ENCODE measurements at places on chromosomes 3 and 15.

DNA sequence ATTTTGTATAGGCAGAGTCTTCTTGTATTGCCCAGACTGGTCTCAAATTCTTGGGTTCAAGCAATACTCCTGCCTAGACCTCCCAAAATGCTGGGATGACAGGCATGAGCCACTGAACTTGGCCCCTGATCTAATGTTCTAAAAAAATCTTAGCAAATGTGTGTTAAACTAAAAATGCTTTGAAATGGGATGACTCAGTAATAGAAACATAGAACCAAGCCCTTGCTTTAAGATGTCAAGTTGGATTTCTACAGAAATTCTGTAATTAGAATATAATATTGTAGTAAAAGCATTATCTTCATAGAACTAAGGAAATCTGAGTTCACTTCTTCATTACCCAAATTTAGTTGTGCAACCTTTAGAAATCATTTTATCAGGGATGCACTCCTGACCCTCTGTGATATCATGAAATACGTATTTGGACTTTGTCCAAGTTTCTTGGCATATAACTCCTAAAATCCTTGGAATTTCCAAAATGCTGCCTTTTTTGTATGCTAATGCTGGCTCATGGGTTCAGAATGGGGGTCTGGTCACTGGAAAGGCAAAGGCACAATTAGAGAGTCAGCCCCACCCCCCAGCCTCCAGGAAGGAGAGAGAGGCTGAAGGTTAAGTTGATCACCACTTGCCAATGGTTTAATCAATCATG is 217.3 kb downstream of the TP63 start:
- no peak for DNase-seq

GRCh38 chr15:58393241-58393662 is 38.5 kb upstream of the LIPC start:
- peak; percentile 3 for DNase-seq

DNA sequence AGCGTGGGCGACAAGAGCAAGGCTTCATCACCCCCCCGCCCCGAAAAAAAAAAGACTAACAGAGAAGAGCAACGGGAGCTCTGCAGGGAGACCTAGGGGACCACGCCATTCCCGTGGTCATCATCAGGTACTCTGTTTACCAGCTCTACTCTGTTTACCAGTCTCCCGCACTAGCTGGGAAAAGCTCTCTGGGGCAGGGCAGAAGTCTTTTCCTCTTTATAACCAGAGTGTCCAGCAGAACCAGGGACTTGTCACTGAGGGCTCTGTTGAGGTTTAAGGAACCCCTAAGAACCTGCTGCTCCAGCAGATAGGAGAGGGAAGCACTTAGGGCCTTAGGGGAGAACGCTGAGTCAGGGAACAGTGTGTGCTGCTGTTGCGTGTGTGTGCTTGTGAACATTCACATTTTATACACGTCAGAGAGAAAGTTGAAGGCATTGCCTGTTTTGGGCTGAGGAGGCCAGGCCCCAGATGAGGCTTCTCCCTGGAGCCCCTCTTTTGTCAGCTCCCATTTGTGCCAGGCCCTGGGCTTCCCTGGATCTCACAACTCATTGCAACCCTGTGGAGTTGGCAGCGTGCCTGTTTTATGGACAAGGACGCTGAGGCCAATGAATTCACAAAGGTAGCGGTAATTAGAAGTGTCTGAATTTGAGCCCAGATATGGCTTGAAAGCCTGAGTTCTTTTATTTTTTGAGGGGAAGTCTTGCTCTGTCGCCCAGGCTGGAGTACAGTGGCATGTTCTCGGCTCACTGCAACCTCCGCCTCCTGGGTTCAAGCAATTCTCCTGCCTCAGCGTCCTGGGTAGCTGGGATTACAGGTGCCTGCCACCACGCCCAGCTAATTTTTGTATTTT is 24.2 kb upstream of the ERICH6 start:
- DNase-seq = no peak

- no peak for DNase-seq
Observed at GRCh38 chr3:141049681-141050080, 1.5 kb upstream of the SPSB4 start.

DNA sequence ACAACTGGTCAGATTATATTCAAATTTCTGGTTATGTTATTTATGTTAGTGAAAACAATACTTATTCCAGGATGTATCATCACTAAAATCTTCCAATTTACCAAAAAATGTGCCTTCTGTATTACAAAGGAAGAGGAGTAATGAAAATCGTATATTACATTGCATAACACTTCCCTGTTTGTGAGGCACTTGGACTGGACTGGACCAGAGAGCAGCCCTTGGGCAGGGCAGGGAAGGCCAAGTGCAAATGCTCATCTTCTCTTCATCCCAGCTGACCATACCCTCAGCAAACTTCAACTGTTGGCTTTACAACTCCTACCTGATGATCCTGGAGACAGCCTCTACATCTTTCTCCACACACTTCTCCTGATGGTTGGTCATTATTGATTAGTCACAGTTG is 285.7 kb upstream of the MME start:
- DNase-seq = no peak

DNA sequence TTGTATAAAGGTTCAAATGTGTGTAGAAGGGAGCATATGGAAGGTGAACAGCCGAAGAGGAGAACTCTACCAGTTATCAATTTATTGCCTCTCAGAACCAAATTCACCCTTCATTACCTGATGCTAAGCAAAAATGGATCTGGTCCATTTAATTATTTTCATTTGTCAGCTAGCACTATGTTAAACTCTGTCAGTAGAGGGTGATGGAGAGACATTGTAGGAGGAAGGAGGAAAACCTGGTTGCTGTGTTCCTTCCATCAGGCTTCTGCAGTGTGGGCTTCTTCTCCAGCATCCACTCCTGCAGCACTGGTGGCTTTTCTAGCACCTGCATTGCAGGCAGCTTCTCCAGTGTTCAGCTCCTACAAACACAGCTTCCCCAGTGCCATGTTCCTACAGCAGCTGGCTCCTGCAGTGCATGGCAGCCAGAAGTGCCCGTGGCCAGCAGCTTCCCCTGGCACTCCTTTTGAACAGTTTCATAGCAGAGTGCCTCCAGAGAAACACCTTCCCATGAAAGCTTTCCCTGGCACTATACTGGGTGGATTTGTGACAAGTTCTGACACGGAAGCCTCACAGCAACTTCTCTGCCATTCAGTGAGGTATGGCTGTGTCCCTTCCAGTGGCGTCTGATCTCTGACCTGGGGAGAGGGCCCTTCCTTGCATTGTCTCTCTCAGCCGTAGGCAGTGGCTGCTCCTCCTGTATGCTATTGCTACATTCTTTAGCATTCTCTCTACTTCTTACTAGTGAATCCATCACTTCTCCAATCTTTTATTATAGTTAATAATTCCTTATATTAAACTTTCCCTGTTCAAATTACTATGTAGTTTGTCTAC is 14.6 kb upstream of the IL17RD start:
- no peak for DNase-seq

DNA sequence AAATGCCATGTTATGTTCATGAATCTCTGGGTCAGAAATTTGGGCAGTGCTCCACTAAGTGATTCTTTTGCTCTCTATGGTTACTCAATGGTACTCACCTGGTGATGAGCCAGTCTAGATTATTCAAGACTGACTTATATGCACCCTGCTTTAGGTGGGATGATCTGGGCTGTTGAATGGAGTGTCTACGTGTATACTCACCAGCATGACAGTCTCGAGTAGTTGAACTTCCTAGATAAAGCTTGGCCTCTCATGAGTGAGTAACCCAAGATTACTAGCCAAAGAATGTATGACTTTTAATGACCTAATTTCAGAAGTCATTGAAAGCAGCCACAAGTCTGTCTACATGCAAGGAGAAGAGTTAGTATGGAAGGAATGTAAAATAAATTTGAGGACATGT is 77.5 kb upstream of the CADM2 start:
- no peak for DNase-seq

- DNase-seq = no peak
Observed at GRCh38 chr15:100033140-100033857, 300.1 kb upstream of the LYSMD4 start.

DNA sequence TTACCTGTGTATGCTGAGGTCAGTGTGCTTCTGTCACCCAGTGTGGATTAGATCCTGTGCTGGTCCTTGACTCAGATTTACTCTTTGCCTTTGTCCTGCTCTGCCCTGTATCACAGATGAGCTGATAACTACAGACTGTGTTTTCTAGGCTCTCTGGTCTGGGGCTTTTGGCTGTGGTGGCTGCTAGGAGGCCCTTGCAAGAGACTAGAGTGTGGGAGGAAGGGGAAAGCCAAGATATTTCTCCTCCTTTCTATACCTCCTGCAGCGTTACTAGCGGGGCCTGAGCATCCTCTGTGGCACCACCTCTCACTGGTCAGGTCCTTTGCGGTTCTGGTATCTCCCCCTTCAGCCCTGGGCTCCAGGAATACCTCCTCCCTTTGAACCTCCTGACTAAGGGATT is 282.3 kb upstream of the TBC1D5 start:
- no peak for DNase-seq

- no peak for DNase-seq
Observed at GRCh38 chr3:65992106-65992505, 46.6 kb downstream of the MAGI1 start.

DNA sequence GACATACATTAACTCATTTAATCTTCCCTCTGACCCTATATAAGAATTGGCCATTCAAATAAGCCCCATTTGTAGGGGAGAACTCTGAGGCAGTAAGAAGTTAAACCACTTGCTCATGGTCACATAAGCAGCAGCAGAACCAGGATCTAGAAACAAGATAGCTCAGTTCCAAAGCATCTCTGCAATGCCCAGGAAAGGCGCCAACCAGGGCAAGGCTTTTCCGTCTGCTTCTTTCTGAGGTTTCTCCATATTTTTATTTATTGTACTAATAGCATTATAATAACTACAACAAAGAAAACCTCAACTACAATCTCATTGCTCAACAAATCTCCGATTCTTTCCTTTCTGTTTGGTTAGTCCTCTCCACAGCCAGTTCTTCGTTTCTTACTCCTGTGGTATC is 4.3 kb upstream of the UBE2E2 start:
- DNase-seq = no peak

- DNase-seq = no peak
Observed at GRCh38 chr15:44145495-44145894, 49.6 kb downstream of the FRMD5 start.

DNA sequence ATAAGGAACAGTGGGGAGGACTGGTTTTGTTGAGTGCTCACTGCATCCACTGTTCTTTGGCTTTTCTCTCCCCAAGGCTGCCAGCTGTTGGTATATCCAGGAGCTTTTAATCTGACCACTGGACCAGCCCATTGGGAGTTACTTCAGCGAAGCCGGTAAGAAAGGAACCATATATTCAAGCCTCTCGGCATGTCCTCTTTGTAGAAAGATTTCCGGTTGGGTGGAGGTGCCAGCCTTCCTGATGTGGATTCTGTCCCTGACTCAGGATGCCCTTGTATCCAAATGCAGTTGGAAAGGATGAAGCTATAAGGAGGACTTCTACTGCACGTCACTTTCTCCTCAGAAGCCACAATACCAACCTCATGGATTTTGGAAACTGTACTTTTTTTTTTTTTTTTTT is 14.2 kb downstream of the NIT2 start:
- no peak for DNase-seq

DNA sequence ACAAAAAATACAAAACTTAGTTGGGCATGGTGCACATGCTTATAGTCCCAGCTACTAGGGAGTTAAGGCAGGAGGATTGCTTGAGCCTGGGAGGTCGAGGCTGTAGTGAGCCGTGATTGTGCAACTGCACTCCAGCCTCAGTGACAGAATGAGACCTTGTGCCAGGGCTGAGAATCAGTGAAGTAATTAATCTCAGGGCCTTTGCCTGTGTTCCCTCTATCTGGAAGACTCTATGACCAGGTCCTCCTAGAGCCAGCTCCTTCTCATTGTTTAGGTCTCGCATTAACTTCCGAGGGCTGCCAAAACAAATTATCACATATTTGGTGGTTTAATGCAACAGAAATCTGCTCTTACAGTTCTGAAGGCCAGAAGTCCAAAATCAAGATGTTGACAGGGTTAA is 41.4 kb upstream of the FLNB start:
- DNase-seq = peak; percentile 34

DNA sequence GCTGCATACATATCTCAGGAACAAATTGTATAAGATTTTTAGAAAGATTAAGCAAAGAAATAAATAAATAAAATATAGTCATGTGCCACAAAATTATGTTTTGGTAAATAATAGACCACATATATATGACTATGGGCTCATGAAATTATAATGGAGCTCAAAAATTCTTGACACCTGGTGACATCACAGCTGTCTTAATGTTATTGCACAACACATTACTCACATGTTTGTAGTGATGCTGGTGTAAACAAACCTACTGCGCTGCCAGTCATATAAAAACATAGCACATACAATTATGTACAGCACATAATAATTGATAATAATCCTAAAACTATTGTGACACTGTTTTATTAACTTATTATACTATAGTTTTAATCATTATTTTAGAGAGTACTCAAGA is 1159.1 kb downstream of the SI start:
- DNase-seq = no peak

DNA sequence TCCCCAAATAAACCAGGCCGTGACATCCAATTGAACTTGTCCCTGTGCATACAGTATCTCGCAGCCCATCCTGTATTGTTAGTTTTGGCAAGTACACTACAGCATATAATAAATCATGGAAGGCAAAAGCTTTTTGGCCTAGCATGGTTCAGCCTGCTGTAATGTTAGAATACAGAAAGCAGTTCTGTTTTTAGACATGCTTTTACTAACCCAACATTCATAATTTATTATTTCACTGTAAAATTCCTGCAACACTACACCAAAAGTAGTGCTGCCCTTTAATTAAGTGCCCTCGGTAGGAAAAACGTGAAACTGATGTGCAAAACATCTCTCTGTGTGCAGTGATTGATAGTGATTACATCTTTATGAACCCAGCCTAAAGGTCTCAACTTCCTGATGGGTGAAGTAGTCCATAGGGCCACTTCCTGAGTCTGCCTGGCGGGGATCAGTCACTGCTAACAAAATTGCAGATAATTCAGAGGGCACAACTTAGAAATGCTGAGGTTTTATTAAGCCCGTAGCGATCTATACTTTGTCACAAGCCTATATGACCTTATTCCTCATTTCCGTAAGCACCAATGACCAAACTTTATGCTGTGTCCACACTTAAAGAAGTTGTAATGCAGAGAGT is 227.8 kb downstream of the CDIN1 start:
- DNase-seq = peak; percentile 89

- DNase-seq = no peak
Observed at GRCh38 chr3:13662238-13662847, 113.4 kb downstream of the FBLN2 start.

DNA sequence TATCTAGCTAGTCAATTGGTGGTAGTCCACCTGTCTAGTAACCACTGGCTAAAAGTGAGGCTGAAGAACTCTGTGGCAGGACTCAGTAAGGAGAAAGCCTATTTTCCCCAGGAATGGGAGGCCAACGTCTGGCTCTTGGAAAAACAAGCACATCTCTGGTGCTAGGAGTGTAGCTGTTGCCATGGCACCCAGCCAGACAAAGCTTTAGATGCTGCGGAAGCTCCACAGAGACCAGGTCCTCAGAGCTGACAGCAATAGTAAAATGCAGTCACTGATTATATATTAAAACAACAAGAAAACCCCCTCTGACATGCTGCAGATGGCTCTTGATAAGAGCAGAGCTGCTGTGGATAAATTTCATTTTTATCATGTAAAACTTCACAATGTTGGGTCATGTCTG is 124.9 kb upstream of the STRIT1 start:
- peak; percentile 58 for DNase-seq
